Stimulated activated naive CD4-positive, alpha-beta T cell (primary cell): ENCODE measurements at places on chromosomes 16 and 17.

DNA sequence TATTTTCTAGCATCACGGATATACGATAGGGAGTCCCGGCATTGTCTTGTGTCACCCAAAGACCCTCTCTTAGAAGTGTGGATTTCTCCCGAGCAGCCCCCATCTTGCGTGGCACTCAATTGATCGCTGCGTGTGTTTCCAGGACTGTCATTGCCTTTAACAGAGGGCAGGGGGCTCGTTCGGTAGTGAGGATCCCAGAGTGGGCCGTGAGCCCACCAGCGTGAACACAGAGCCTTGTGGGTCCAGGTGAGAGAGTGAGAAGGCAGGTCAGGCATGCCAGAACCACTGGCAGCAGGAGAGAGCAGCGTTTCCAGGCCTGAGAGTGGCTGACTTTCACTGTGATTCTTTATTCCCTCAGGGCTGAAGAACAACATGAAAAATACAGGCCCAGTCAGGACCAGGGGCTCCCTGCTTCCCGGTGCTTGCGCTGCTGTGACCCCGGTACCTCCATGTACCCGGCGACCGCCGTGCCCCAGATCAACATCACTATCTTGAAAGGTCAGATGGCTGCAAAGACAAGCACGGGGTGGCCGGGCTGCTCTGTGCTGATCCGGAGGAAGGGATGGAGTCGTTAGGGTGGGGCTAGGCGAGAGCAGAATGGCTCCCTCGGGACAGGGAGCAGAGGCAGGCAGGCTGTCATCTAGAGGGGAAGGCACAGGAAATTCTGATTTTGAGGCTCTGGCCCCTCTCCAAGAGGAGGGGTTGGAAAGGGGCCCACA lies 22.4 kb downstream of the C1QTNF1 start:
- no peak for DNase-seq

DNA sequence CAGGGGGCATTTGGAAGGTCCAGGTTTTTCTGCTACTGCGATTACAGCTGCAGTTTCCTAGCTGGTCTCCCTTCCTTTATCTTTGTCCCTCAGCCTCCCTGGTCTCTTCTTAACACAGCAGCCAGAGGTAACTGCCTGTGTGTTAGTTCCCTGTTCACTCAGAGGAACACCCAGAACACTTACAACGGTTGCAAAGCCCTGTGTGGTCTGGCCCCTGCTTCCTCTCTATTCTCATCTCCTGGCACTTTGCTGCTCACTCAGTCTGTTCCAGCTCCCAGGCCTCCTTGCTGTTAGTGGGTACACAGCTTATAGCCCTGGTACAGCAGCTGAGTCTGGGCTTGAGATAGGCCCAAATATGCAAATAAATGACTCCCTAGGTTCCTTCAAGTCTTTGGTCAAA lies 16.4 kb downstream of the NTN1 start:
- DNase-seq, result no peak

DNA sequence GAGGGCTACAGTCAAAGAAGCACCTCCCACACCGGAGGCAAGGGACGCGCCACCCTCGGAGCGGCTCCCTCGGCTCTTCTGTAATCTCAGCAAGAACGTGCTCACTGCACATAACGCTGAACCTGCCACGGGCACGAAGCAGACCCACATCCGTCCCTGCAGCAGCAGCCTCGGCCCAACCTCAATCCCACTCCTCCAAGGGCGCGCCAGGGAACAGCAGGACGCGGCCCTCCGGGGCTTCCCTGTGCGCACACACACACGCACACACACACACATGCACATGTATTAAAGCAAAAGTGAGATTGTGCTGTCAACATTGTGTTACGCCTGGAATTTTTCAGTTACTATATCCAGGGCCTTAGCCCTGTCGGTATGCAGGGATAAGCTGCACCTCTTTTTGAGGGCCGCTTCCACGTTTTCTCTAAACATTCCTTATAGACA lies 54.0 kb downstream of the TBC1D16 start:
- DNase-seq, result no peak

GRCh38 chr17:40605306-40605705 lies 40.0 kb upstream of the CCR7 start:
- DNase-seq, result peak; percentile 46

DNA sequence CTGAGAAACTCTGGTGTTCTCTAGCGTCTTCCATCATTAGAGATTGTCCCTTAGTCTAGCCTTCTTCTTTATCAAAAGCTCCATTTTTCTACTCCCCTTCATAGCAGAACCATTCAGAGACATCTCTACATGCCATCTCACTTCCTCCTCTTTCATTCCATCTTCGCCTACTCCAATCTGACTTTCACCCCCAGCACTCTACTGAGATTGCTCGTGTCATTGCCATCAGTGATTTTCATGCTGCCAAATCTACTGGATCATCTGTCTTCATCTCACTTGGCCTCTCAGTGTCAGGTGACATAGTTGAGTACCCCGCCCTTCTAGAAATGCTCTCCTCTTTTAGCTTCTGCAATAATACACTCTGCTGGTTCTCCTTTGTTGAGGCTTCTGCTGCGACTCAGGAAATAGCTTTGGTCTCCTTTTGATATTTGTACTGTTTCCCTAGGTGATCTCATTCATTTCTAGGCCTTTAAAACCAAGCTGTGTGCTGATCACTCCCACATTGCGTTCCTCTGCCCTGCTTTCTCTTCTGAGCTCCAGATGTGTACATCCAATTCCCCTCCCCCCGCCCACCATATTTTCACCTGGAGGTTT lies 119.1 kb downstream of the FTO start:
- DNase-seq, result peak; percentile 71

DNA sequence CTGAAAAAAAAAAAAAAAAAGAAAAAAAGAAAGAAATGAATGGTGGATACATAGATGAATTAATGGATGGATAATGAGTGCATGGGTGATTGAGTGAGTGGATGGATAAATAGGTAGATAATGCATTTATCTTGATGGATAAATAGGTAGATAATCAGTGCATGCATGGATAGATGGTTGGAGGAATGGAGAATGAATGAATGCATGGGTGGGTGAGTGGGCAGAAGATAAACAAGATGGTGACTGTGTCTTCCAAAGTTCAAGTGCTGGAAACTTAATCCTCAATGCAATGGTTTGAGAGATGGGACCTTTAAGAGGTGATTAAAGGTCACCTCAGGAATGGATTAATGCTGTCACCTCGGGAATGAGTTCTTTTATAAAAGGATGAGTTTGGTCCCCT lies 6.8 kb upstream of the RNF112 start:
- no peak for DNase-seq

- DNase-seq, result no peak
Observed at GRCh38 chr16:50945171-50945570, 203.3 kb downstream of the CYLD start.

DNA sequence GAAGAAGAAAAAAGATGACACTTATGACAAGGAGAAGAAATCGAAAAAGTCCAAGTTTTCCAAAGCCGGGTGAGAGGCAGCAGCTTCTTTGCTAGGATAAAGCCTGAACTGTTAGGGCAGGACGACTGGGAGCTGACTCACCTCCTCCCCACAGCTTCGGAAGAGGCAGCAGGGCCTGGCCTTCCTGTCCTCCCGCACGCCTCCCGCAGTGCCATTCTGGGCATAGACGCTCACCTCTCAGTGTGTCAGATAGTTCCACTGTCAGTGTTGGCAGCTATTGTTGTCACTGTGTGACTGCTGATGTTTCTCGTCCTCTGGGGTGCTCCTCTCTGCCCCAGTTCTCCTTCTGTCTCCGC lies 12.6 kb downstream of the UBN1 start:
- no peak for DNase-seq

- no peak for DNase-seq
Observed at GRCh38 chr17:50349243-50349600, 3.3 kb downstream of the XYLT2 start.

GRCh38 chr17:45429339-45430005 lies 3.2 kb downstream of the ARHGAP27 start:
- DNase-seq, result no peak

GRCh38 chr17:9324864-9325263 lies 250.8 kb downstream of the STX8 start:
- DNase-seq, result no peak

- DNase-seq, result no peak
Observed at GRCh38 chr16:49521734-49522325, 148.2 kb downstream of the C16orf78 start.

- DNase-seq, result peak; percentile 55
Observed at GRCh38 chr17:40025991-40026815, 11.0 kb downstream of the CSF3 start.
